Right renal pelvis (tissue), 4 donors: ENCODE measurements at places on chromosomes 11 and 22. TPM values are rescaled to one million over a fixed set of nuclear protein-coding genes. Genes with fewer than 3 reads are reported as not detected.
A peak's percentile ranks its signal among the peaks of the same experiment; 100 is the strongest.

SCGB1A1 gene
- not detected for polyA plus RNA-seq

ADM gene
- 9.6 TPM for polyA plus RNA-seq

MAPK8IP1 gene
- 9.3 TPM for polyA plus RNA-seq

SLCO2B1 gene
- 6.6 TPM for polyA plus RNA-seq

DNA sequence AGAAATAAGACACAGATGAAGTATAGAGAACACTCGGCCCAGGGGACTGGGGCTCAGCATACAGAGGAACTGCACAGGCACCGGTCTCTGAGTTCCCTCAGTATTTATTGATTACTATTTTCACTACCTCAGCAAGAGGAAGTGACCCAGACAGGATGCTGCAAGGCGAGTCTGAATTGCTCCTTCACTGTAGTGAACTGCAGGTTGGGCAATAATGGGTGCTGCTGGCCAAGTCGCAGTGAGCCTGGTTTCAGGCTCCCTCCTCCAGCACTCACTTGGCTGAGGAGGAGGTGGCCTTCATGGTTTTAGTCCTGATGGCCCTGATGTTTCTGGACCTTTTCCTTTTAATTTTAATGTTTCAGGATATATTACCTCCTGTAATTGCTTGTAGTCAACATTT, 10.4 kb downstream of the OR52K2 start:
- no peak for DNase-seq

DNA sequence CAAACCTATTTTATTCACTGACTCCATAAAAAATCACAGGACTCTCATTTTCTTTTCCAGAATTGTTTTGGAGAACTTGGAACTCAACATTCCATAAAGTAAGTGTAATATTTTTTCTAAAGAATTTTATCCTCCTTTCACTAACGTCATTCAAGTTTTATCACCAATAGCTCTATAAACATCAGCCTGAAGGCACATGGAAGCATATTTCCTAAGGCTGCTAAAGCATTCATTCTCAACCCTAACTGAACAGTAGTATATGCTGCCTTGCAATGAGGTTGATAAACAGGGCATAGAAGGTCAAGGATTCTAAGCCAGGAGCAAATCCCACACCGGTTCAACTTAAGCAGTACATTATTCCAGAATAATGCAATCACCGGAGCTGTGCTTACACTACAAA, 273.9 kb downstream of the RAB38 start:
- DNase-seq: no peak

- no peak for DNase-seq
These were observed 1475.5 kb upstream of the TENM4 start for GRCh38 chr11:80916173-80916798.

GRCh38 chr22:27311698-27312550, 489.6 kb downstream of the MN1 start:
- no peak for DNase-seq

GRCh38 chr11:832529-833113, at the start of gene CD151:
CD151 (plus strand) TSS chr11:832952; CDS start chr11:836070, 3,118 bp downstream.
- DNase-seq: no peak

DNA sequence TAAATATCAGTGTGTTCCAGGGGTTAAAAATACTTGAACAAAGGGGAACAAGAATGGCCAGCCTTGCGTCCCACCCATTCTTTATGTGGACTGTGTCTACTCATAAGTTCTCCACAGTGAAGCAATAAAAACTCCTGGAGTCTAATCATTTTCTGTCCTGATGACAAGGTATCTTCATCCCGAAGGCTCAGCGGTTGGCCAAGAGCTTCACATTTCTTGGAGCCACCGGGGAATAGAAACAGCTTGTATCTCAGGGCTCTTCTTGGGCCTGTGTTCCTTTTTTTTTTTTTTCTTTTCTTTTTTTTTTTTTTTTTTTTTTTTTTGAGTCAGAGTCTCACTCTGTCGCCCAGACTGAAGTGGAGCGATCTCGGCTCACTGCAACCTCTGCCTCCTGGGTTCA, 36.8 kb upstream of the ADORA2A start:
- no peak for DNase-seq

DNA sequence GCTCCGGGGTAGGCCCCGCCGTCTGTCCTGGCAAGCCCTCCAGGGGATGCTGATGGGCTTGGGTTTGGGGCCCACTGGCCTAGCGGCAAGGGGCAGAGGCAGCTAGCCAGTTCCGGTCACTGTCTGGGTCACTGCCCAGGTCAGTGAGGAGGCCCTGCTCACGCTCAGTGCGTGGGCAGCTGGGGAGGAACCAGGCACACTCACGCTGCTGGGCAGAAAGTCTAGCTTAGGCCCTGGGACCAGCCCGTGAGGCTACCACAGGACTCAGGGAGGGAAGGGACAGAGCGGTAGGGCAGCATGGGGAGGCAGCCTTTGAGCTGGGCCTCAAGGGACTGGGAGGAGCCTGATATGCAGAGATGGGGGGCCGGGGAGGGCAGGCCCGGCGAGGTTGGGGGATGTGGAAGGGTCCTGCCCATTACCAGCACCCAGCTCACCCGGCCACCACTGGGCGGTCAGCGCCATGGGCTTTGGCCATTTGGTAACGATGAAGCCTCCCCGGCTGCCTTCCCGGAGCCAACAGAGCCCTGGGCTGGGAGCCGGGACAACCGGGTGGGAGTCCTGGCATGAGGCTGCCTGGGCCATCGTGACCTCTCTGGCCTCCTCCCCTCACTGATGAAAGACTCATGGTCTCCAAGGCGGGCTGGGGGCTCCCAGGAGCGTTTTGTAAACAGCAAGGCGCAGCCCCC, 14.2 kb downstream of the SHISAL1 start:
- no peak for DNase-seq

- no peak for DNase-seq
These were observed 4.3 kb upstream of the SBF2 start for GRCh38 chr11:10298342-10298741.

DNA sequence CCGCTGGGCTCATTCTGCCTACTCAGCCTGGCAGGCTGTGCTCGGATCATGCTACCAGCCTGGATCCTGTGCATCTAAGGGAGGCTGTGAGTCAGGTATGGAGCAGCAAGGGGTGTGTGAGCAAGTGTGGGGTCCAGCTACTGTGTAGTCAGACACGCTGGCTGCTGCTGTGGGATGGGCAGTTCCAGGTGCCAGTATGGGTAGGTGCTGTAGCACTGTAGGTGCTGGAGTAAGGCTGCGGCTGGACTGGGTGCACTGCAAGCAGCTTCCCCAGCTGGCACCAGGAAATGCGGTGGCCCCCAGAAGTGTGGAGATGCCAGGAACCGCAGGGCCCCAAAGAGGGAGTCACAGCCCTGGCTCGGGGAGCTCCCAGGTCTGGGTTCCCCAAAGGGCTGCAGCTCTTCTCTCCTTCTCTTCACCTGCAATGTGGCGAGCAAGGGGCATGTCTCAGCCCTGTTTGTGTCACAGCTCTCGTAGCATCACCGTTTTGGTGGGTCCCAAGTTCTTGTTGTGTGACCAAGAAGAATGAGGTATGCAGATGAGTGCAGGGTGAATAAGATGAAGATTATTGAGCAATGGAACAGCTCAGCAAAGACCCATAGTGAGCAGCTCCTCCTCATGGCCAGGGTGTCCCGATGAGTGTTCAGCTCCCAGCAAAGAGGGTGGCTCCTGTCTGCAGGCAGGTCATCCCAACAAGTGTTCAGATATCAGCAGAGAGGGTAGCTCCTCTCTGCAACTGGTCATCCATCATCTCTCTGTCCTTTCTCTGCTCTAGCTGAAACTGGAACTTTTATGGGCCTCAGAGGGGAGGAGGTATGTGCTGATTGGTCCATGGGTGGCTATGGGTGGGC, 462.9 kb downstream of the TBC1D22A start:
- DNase-seq: no peak

DNA sequence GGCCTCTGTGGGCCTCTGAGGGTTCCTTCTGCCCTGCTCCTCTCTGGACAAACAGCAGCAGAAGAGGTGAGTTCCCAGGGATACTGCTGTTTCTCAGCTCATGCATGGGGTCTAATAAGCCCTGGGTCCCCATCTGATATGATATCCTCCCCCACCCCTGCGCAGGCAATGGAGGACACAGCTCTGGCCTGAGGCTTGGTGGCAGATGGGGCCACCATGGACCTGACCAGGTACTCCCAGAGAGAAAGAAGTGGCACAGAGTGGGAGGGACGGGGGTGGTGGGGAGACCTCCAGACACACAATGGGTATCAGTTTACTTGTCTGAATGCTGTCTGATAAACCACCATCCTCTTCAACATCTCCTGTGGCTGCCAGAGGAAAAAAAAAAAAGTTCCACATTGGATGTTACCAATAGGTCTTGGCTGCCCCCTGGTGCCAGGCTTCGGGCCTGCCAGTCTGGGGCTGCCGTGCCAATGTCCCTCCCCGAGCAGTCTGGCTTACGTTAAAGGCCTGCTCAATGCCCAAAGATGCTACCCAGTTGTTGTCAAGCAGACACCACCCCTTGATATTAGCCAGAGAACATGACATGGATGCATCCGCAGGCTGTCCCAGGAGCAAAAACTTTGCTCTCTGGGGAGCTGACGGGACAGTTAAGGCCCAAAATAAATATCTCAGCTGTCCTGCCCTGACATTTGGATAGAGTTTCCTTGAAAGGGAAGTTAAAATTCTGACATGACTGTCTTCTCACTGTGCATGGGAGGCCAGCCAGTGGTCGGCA, 27.9 kb upstream of the ABCC8 start:
- DNase-seq: peak; percentile 49
